Activated T-helper 1 cell treated with anti-CD3 and anti-CD28 coated beads, Interleukin-2, amount 50 U/mL, for 16 hours (primary cell): ENCODE measurements at places on chromosomes 6 and 20.
A peak's percentile ranks its signal among the peaks of the same experiment; 100 is the strongest.

DNA sequence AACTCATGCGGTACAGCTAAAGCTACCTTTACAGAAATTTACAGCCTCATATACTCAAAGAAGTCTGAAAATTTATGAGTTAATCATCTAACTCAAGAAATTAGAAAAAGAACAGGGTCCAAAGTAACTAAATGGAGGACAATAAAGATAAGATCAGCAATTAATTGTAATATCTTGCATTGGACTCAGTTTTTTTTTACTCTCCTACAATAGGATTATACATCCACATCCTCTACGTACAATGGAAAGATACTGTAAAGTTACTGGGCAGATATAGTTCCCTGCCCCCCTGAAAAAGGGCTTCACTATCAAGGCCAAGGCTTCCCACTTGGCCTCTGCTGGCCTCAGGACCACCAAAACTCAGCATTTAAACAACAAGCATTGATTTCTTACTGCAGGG lies 31.5 kb upstream of the MOCS1 start:
- no peak for DNase-seq

DNA sequence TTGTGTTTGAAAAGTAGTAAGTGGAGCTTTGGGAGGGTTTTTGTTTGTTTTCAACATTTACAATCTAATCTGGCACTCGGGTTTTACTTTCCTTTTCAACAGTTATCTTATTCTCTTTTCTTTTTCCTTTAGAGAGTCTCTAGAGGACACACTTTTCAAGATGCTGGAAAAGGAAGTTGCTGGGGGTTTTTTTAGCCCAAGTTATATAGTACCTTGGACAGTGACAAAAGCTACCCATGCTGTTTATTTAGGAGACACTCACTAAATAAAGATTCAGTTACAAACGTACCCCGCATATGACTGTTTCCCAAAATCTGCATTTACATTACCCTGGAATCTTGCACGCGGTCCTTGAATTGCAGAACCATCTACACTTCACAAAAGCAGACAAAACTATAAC lies 78.8 kb downstream of the MAP7 start:
- no peak for DNase-seq

GRCh38 chr6:137761072-137761471 lies 106.0 kb upstream of the TNFAIP3 start:
- DNase-seq = no peak

- DNase-seq = no peak
Observed at GRCh38 chr6:121460170-121460569, 24.7 kb downstream of the GJA1 start.

DNA sequence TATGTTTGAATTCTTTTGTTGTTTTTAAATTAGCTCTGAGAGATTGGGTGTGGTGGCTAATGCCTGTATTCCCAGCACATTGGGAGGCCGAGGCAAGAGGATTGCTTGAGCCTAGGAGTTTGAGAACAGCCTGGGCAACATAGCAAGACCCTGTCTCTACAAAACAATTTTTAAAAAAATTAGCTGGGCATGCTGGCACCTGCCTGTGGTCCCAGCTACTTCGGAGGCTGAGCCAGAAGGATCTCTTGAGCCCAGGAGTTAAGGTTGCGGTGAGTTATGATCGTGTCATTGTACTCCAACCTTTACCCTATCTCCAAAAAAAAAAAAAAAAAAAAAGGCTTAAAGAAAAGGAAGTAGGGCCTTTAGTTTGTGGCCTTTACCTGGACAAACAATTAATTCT lies 22.9 kb downstream of the DHX35 start:
- DNase-seq = no peak

GRCh38 chr6:28838289-28838633 lies 85.5 kb downstream of the TRIM27 start:
- peak; percentile 37 for DNase-seq

GRCh38 chr6:76771059-76771634 lies 692.1 kb downstream of the HTR1B start:
- DNase-seq = no peak

DNA sequence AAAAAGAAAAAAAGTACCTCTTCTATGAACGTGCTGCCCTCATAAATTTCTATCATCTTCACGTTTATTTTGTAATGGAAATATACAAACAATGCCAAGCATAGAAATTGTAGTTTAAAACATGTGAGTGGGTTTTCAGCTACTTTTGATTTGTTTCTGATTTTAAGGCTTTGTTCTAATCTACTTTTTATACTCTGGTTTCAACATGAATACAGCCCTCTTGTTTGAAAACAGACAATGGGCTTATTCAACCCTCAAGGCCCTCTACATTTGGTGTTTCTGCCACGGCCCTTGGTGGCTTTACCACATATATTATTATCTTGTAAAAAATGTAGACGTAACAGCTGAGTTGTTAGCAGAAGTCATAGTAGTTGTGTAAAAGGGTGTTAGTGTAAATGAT lies 153.9 kb downstream of the SOX4 start:
- DNase-seq = no peak
